Activated CD8-positive, alpha-beta T cell treated with anti-CD3 and anti-CD28 coated beads, Interleukin-2, amount 10 ng/mL, durations not matched to agents 7 days and 5 days (primary cell): ENCODE measurements at places on chromosomes 5 and 9. TPM values are rescaled to one million over a fixed set of nuclear protein-coding genes. Genes with fewer than 3 reads are reported as not detected.

SLCO6A1 gene
- not detected for total RNA-seq

ALG2 gene
- 22.0 TPM for total RNA-seq

SLC6A3 gene
- not detected for total RNA-seq

DAB2IP gene
- total RNA-seq: 0.08 TPM

LCN9 gene
- total RNA-seq: not detected

ENC1 gene
- 0.55 TPM for total RNA-seq

OR2K2 gene
- total RNA-seq: not detected

PCDHGA6 gene
- 0.08 TPM for total RNA-seq

DBH gene
- not detected for total RNA-seq

RLN2 gene
- 2.2 TPM for total RNA-seq

PCDHA8 gene
- total RNA-seq: not detected

ABCA2 gene
- 62.0 TPM for total RNA-seq

TMC1 gene
- total RNA-seq: not detected

ACOT12 gene
- total RNA-seq: not detected

CHSY3 gene
- not detected for total RNA-seq

TLX3 gene
- total RNA-seq: not detected

SWI5 gene
- total RNA-seq: 13.7 TPM

GFPT2 gene
- 0.13 TPM for total RNA-seq

PCDHB10 gene
- total RNA-seq: not detected

TXNDC8 gene
- not detected for total RNA-seq

ACTL7A gene
- not detected for total RNA-seq

EQTN gene
- total RNA-seq: not detected

SH3TC2 gene
- not detected for total RNA-seq

PCDHGA11 gene
- 0.05 TPM for total RNA-seq

SLC1A1 gene
- not detected for total RNA-seq

FOXD4L5 gene
- total RNA-seq: 0.23 TPM

CACNA1B gene
- total RNA-seq: not detected

NKD2 gene
- 1.3 TPM for total RNA-seq

IL4 gene
- not detected for total RNA-seq

ANKRD34B gene
- total RNA-seq: not detected

ADAMTSL1 gene
- total RNA-seq: not detected

TAF11L10 gene
- not detected for total RNA-seq

JAK2 gene
- total RNA-seq: 27.2 TPM

LRRC19 gene
- total RNA-seq: not detected

NDFIP1 gene
- 47.2 TPM for total RNA-seq

PCDHA12 gene
- not detected for total RNA-seq

MARVELD2 gene
- 0.26 TPM for total RNA-seq

SLC34A3 gene
- total RNA-seq: not detected

GDNF gene
- total RNA-seq: not detected
